Subcutaneous adipose tissue (tissue), 4 donors: ENCODE measurements at places on chromosomes 13 and 19. TPM values are rescaled to one million over a fixed set of nuclear protein-coding genes. Genes with fewer than 3 reads are reported as not detected.

The ZNF540 gene
- 2.1 TPM for total RNA-seq

The GPI gene
- total RNA-seq, result 88.1 TPM

The ZNF582 gene
- 3.5 TPM for total RNA-seq

The ACP7 gene
- total RNA-seq, result not detected

The FGF21 gene
- total RNA-seq, result not detected

The LIM2 gene
- total RNA-seq, result not detected

The PRX gene
- total RNA-seq, result 3.7 TPM

The ZNF296 gene
- total RNA-seq, result 0.88 TPM

The ZNF607 gene
- 2.9 TPM for total RNA-seq

The ADGRE3 gene
- total RNA-seq, result 0.34 TPM

The FOXA3 gene
- not detected for total RNA-seq

The ZNF433 gene
- total RNA-seq, result 4.0 TPM

The TMC4 gene
- total RNA-seq, result not detected

The KCTD4 gene
- total RNA-seq, result not detected

The TRMT1 gene
- total RNA-seq, result 27.1 TPM

The ZNF628 gene
- total RNA-seq, result 2.6 TPM

The ZNF444 gene
- total RNA-seq, result 5.4 TPM

The GPC5 gene
- 0.16 TPM for total RNA-seq

The THSD1 gene
- total RNA-seq, result 4.2 TPM

The MIA gene
- total RNA-seq, result not detected

The UQCR11 gene
- total RNA-seq, result 55.0 TPM

The PRRG2 gene
- total RNA-seq, result not detected

The PNMA8A gene
- total RNA-seq, result 0.33 TPM

The TICAM1 gene
- total RNA-seq, result 4.8 TPM

The ZNF460 gene
- total RNA-seq, result 68.0 TPM

The SIAH3 gene
- total RNA-seq, result not detected

The BRCA2 gene
- 1.3 TPM for total RNA-seq

The CBY2 gene
- not detected for total RNA-seq

The UBE2L5 gene
- total RNA-seq, result 0.75 TPM

The ZNF649 gene
- 6.8 TPM for total RNA-seq

The CLDND2 gene
- not detected for total RNA-seq

The CD79A gene
- not detected for total RNA-seq

The TUBA3C gene
- not detected for total RNA-seq

The PRTN3 gene
- not detected for total RNA-seq

The LGALS4 gene
- total RNA-seq, result 1.9 TPM

The CYP4F8 gene
- not detected for total RNA-seq
